ENCODE measurements at places on chromosomes 7 and 10.

DNA sequence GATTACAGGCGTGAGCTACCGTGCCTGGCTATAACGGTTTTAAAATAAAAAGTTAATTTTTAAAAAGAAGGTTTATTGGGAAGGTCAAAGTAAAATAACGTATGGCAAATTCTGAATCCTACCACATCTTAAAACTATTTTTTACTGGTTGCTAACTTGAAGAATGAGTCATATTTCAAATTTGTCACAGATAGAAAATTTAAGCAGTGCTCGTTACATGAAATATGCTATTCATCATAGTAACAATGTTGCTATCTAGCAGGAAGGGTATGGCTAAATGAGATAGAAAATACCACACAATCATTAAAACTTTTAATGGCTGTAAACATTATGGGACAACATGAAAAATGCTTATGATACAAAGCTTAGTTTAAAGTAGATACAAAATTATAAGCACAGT is 500.5 kb downstream of the PHTF2 start:
- no peak for DNase-seq

DNA sequence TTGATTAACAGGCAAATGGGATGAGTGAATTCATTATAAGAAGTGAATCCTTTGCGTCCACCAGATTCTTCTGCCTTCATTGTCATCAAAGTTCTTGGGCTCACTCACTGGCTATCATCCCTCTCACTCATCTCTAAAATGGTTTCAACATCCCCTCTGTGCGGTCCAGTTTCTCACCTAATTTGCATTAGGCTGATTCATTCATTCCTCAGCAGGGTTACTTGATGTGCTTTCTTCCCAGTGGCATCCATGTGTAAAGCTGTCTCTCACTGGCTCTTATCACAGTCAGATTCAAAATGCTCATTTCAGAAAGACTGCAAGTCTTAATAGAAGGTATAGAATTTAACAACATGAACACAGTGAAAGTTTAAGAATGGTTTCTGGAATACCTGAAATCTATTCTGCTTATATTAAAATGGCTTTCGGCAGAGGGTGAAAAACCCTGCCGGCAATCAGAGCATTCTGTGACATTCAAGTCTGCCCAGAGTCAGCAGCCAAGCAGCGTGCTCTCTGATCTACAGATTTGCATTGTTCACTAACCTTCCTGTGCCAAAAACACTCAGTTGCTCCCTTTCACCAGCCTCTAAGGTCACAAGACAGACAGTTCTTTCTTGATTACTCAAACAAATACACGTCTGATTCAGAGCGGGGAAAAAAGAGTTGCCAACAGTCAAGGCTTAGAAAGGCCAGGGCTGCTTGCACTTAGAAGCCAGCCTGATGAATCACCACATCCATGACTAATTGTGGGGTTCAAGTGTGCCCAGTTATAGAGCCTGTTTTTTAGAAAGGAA is 106.7 kb downstream of the TES start:
- no peak for DNase-seq

GRCh38 chr10:102007796-102008195 is 48.2 kb downstream of the ARMH3 start:
- DNase-seq, result no peak

DNA sequence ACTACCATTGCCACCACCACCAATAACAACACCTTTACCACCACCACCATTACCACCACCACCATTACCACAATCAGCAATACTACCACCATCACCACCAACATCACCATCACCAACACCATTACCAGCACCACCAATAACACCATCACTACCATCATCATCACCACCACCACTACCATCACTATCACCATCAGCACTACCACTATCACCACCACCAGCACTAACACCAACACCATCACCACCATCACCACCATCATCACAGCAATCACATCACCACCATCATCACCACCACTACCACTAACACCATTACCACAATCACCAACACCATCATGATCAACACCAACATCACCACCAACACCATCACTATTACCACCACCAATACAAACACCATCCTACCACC is 249.5 kb downstream of the GRID1 start:
- no peak for DNase-seq
